ENCODE measurements at places on chromosomes 6 and 20. TPM values are rescaled to one million over a fixed set of nuclear protein-coding genes. Genes with fewer than 3 reads are reported as not detected.

- peak; percentile 69 for DNase-seq
These were observed 9.3 kb downstream of the SLC9A8 start for GRCh38 chr20:49821870-49822331.

- no peak for DNase-seq
These were observed 117.3 kb downstream of the TOX2 start for GRCh38 chr20:44031781-44032582.

DNA sequence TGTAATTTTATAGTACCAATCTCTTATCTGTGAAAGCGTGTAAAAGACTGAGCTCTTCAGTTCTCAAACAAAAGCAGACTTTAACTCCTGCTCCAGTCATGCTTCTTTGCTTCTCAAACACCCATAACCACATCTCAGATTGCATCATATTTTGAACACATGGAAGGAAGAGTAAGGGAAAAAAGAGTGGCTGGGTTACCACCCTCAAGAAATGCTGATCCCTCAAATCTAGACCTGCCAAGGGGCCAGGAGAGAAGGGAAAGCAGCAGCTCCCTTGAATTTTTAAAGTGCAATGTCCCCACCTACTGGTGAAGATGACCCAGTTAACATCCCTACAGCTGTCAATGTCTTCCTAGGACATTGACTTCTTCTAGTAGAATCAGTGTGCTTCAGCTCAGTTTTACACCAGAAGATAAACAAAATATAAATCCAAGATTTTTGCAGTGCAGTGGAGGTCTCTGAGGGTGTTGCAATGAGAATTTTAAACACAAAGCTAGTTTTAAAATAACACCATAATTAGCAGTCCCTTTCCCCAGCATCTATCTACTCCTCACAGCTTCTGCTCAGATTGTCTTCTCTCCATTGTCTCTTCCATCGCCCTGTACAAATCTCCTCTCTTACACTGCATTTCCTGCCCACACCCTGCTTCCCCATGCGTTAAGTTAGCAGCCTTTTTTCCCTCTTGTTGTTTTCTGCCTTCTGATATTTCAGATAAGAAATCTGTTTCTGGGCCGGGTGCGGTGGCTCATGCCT lies 22.6 kb upstream of the HLA-DQB2 start:
- DNase-seq, result peak; percentile 87

DNA sequence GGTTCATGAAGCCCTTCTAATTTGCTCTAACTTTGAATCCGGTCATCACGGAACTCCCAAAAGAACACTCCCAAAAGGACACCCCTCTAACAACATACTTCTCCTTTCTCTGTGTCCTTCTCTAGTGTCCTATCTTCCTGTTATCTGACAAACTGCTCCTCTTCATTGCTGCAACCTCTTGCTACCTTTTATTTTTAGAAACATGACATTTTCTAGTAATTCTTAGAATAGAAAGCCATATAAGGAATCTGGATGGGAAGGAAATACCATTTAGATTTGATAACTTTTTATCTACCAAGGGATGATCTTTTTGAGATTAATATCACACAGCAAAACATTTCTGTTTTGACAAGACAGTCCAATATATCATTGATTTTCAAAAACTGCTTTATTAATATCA lies 63.1 kb downstream of the COL12A1 start:
- DNase-seq, result no peak

DNA sequence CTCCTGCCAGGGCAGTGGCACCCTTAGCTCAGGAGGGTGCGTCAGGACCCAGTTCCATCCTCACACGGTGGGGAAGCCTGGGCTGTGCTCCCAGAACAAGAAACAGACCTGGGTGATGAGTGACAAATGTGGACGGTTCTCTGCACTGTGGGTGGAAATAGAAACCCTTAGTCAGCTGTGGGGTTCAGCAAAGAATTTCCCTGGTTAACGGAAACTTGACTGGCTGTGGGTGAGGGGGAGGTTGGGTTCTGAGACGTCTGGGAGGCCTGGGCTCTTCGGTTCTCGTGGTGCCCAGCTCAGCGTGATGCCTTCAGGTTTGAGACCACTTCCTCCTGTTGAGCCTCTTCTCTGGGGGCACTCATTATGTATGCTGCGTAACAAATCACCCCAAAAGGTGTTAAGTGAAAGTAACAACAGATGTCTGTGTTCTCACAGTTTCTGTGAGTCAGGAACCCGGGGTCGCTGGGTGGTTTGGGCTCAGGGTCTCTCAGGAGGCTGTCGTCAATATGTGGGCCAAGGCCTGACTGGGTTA lies 53.1 kb upstream of the FAM83D start:
- no peak for DNase-seq

GRCh38 chr6:35476004-35476403 lies 7.8 kb downstream of the RPL10A start:
- DNase-seq, result no peak

DNA sequence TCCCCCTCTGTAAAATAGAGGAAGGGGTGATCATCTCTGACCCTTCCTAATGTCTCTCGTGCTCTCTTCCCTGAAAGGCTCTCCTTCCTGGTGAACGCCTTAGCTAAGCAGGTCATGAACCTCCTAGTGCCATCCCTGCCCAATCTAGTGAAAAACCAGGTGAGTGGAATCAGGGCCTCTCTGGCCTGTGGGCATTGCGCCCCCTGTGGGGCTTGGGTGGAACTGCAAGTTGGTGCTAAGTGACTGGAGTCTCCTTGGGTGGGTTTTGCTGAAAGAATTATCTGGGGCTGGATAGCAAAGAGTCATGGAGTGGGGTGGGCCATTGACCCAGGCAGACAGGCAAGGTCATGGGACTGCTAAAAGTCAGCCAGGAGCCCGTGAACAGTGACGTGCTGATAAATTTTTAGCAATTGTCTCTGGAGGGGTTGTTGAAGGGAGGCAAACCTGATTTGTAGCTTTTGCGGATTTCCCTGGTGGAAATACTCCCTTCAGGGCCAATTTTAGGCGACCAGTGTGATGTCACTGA lies 8.9 kb downstream of the BPIFB1 start:
- peak; percentile 10 for DNase-seq

GRCh38 chr6:134632024-134632423 lies 314.1 kb upstream of the SGK1 start:
- no peak for DNase-seq

DNA sequence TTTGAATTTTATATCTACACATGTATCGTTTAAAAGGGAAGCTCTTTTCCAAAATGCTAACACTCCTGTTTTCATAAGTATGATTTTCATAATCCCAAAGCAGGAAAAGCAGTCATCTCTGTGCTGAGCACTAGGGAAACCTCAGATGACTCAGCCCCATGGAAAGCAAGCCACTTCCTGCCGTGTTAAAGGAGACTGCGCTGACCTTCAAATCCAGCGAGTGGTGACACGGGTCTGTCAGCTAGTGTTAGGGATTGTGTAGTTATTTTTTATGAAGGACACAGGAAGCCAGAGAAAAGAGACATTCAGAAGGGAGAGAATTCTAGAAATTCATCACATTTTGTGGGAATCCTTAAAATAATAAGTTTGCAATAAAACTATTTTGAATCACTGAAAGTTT lies 57.0 kb upstream of the CD93 start:
- DNase-seq, result peak; percentile 67

- DNase-seq, result no peak
These were observed 115.8 kb downstream of the FOXO3 start for GRCh38 chr6:108676555-108676954.

- DNase-seq, result no peak
These were observed 68.9 kb upstream of the HDAC2 start for GRCh38 chr6:114039841-114040240.

- no peak for DNase-seq
These were observed 310.6 kb downstream of the PRKN start for GRCh38 chr6:162416831-162417537.

DNA sequence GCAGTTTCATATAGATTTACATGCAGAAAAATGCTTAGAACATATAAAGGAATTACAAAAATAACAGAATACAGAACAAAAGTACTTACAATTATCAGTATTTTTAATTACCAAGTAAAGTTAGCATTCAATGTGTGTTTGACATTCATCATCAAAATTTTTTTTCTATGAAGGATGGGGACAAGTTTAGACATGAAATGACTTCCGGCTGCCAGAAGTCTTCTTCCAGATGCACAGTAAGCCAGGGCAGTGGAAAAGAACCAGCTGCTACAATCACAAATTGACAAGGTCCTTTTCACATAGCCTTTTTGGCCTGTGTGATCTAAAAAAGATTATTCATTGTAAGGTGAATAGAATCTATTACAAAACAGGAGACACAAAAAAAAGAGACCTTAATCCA lies 73.8 kb downstream of the HUS1B start:
- no peak for DNase-seq

DNA sequence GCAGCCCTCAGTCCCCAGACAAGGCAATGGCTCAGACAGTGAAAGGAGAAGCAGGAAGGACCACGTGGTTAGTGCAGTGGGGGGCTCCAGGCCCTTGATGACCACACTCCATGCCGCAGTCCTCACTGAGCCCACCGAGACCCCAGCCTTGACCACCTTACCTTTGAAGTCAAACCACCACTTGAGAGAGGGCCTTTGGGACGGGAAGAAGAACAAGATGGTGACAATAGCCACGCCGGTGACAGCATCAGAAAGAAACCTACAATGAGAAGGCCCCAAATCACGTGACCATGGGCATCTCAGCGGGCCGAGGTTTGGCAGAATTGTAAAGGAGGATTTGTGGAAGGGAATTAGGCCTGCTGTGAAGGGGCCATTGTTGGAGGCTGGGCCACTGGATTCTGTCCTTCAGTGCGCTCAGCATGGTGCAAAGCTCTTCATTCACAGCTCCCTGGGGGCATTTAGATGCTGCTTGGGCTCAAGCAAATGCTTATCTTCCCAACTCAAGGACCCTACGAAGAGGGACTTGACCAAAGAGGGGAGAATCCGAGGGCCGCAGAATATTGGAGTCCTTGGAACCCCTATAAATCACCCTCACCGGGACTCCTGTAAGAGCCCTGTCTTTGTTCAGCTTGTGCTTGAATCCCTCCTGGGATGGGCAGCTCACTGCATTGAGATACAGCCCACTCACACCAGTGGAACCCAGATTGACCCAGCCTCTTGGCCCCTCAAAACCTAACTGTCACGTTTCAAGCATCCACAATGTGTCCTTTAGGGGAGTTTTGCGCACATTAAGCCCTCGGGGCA lies 33.2 kb upstream of the OCSTAMP start:
- no peak for DNase-seq

DNA sequence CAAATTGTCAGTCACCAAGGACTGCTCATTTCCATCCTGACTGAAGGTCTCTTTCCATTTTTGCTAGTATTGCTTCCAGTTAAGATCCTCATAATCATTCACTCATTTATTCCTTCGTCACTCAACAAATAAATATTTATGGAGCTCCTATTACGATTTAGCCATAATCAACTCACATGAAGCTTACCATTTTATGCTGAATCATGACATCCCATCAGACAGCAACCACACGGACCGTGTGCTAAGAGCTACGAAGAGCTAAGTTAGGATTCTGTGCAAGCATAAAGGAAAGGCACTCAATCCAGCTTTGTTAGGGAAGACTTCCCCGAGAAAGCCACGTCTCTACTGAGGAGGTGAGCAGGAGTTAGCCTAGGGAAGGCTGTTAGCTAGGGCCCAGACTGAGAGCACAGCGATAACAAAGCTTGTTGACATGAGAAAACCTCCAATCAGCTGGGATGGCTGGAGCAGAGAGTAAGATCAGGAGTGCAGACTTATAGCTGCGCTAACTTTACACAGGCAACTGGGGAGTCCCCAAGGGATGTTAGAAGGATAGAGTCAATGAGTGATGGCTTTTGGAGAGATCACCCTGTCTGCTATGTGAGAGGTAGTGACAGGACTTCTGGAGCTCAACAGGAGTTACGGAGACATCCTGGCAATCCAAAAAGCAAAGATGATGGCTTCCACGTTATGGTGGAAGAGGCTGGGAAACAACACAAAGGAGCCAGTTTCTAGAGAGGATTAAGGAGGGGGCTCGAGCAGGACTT lies 2.6 kb upstream of the GID8 start:
- no peak for DNase-seq

- DNase-seq, result no peak
These were observed 41.9 kb downstream of the TTI1 start for GRCh38 chr20:37991157-37991866.

DNA sequence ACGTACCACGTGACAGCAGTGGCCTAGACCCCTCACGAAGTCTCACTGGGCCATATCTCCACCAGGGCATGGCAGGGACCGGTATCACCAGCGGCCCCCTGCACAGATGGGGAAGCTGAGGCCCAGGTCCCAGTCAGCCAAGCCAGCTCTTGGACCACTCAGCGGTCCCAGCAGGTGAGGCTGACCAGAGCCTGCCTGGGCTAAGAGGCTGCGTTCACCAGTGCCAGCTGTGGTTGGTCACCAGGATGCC lies 2.6 kb upstream of the MRGBP start:
- no peak for DNase-seq

DNA sequence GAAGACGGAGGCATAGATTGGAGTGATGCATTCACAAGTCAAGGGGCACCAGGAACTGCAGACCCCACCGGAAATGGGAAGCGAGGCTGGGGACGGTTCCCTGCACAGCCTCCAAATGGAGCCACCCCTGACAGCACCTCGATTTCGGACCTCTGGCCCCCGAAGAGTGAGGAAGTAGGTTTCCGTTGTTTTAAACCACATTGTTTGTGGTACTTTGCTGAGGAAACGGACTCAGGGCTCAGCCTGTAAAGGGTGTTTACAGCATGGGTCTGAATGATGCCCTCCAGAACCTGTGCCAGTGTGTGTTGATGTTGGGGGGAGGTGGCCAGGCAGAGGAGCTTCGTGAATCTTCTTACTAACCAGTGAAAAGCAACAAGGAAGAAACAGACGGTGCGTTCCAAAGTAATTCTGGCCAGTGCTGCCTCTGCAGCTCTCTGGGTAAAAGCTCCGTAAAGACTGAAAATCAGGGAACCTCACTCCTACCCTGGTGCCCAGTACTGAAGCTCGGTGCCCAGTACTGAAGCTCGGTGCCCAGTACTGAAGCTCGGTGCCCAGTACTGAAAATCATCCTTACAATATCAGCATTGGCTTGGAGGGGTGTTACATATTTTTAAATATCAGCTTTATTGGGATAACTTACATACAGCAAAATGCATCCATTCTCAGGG lies 30.1 kb upstream of the CCR6 start:
- DNase-seq, result no peak

DNA sequence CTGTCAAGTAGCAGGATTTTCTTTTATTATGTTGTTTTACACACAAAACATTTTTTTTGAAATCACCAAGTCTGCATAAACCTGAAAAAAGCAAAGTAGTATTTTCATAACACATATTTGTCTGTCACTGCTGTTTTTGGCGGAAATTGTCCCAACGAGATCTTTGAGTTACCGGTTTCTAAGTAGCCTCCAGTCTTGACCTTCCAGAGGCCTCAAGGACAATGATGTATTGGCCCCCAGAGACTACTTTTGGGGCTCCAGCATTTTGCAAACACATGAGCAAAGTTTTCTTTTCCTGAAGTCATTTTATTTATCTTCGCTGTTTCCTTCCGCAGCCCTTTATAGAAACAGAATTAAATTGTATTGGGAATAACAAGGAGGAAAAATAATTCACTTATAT lies 862.6 kb downstream of the KIF16B start:
- no peak for DNase-seq

GRCh38 chr6:128240024-128240428 lies 280.4 kb downstream of the PTPRK start:
- DNase-seq, result no peak

Gene MYCT1
- total RNA-seq, result 0.15 TPM

Gene CUTA
- 90.5 TPM for total RNA-seq

Gene STMN3
- total RNA-seq, result 17.9 TPM

Gene IMPG1
- total RNA-seq, result 0.30 TPM

Gene NHSL1
- 11.8 TPM for total RNA-seq

Gene GLP1R
- not detected for total RNA-seq

Gene CFAP206
- total RNA-seq, result 0.17 TPM

Gene SNAI1
- 2.7 TPM for total RNA-seq

Gene GSS
- total RNA-seq, result 86.7 TPM

Gene ALDH8A1
- 3.6 TPM for total RNA-seq
